HT-29 (cell line): ENCODE measurements at places on chromosomes 1 and 21. TPM values are rescaled to one million over a fixed set of nuclear protein-coding genes. Genes with fewer than 3 reads are reported as not detected.

- DNase-seq = no peak
These were observed 36.9 kb upstream of the JAK1 start for GRCh38 chr1:65003316-65003664.

DNA sequence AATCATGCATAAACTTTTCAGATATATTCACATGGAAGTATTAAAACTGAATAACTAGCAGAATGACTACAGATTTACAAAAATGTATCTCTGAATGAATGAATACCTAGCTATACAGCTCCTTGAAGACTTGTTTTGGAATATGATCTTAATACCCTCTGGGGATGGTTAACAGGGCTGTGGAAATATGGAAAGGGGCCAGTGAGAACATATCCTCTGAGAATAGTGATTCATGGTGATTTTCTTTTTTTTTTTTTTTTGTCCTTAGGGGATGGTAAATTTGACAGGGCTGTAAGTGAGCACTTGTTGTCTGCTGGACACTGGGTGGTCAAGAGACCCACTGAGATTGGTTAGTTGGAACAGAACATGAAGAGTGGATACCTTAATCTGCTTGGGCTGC lies 80.7 kb upstream of the HP1BP3 start:
- DNase-seq = no peak

GRCh38 chr1:72623299-72623708 lies 341.0 kb upstream of the NEGR1 start:
- DNase-seq = peak; percentile 55

DNA sequence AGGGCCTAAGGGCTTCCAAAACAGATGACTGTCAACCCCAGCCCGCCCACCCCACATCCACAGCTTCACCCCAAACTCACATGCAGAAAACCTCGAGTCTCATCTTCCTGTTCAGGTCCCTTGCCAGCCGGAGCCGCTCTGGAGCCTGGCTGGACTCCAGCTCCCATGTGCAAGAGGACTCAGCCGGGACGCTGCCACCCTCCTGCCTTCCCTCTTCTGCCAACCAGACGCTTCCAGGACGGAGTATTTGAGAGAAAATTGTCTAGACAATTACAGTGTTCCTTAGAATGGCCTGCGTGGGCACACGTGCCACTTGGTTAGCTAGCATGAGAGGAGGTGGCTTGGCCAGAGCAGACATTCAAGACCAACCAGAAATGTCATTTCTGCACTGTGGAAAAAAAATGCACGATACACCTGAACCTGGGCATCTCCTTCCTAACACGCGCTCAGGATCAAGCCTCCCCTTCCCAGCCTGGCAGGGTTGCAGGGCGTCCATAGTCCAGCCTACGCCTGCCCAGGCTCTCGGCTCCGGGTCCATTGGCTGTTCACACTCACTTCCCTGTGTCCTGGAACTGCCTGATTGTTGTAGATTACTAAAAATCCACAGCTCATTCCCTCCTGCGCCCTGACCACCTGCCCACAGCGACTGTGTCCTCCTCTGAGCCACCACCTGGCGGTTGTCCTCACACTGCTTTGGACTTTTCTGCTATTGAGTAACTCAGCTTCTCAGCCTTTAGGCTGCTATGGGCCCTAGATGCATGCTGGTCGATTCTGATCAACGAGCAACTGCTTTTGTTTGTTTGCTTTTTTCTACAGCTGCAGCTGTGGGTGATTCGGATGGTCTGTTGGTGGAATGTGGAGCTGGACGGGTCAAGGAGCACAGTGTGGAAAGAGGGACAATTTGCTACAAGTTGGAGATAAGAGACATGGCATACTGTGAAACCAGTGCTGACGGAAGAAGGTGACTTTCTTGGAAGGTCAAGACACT lies at the start of gene CLDN14:
TSS of gene CLDN14 (minus strand) at position 708 of the 988 bp plus-strand sequence. CDS start 18,427 bp downstream, outside the sequence.
- no peak for DNase-seq

DNA sequence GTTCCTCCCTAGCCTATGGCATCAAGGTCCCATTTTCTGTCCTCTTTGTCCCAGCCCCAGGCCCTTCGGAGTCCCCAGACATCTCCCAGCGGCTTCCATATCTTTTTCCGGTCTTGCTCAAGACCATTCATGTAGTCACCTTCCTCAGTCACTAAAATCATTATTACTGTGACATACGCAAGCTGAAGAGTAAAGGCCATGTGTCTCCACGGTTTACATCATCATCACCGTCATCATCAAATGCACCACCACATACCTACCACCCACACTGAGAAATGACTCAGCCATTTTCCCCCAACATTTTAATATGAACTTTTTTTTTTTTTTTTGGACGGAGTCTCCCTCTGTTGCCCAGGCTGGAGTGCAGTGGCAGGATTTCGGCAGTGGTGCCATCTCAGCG lies 43.4 kb downstream of the FHAD1 start:
- no peak for DNase-seq

- DNase-seq = peak; percentile 84
These were observed 78.8 kb downstream of the TRABD2B start for GRCh38 chr1:47918257-47918867.

Gene MIA3
- 19.0 and 38.3 TPM in 2 replicates for total RNA-seq

DNA sequence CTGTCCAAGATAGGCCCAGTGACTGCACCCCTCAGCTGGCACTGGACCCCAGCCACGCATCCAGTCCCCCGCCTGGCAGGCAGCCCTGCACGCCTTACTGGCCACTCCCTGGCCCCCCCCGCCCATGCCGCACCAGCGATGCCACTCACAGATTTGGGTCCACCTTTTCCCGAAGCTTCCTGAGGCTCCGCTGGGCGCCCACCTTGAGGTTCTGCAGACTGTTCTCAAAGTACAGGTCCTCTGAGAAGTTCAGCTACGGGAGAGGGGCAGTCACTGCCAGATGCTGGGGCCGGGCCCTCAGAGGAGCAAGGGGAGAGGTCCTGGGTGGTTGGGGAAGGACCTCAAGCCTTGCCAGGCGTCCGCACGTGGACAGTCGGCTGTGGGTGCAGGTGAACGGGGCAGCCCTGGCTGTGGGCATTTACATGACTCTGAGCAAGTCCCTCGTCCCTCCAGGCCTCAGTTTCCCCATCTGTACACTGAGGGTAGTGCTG lies 8.1 kb downstream of the PRXL2B start:
- DNase-seq = no peak

- DNase-seq = no peak
These were observed 456.5 kb downstream of the OMA1 start for GRCh38 chr1:58089898-58090534.

Gene ELAVL4
- total RNA-seq = not detected in 2 replicates

GRCh38 chr1:88141499-88142074 lies 542.5 kb upstream of the PKN2 start:
- peak; percentile 13 for DNase-seq

Gene CNR2
- total RNA-seq = not detected in 2 replicates

DNA sequence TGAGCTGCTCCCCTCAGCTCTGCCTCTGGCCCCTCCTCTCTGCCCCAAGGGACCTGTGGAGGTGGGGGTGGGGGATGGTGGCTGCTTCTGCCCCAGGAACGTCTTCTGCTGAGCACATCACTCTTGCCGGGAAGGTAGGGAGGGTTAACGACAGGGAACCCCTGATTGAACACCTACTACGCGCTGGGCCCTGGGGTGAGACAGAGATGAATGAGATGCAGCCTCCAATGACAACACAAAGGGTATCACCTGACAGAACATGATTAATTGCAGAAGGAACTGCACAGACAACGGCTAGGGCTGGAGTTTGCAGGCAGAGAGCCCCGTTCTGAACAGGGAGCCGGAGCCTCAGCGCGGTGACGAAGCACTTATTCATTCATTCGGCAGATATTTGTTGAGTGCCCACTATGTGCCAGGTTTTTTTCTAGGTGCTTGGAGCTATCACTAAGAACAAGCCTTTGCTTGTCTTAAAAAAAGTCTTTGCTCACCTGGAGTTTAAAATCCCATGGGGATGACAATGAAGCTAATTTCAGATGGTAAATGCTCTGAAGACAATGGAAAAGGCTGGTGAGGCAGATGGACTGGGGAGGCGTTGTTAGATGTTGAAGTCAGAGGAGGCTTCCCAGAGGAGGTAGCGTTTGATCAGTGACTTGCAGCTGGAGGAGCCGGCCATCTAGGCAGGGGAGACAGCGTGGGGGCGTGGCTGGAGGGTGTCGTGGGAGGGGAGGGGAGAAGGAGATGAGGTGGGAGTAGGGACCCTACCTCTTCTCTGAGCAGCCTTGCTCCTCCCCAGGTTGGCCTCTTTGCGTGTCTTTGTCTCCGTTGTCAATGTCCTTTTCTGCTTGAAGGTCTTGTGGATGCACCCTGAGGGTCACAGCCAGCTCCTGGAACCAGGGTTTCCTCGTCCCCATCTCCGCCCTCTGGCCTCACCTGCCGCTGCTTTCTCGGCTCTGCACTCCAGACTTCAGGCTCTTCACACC lies 103.1 kb upstream of the CSF3R start:
- DNase-seq = no peak

Gene NGF
- total RNA-seq = not detected in 2 replicates

DNA sequence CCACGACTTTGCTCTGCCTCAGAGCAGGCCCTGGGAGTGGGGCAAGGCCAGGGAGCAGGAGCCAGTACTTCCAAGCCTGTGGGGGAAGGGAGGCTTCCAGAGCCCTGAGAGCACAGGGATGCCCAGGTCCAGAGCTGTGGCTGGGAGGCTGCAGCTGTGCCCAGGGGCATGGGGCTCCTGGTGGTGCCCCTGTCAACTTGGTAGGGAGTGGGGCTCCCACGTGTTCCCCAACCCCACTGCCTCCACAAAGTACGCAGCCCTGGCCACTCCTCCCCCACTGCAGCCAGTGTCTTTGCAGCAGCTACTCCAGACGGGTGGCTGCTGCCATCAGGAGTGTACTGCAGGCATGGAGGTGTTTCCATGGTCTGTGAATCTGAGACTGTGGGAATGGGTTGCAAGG lies 294.1 kb upstream of the SNX7 start:
- no peak for DNase-seq

DNA sequence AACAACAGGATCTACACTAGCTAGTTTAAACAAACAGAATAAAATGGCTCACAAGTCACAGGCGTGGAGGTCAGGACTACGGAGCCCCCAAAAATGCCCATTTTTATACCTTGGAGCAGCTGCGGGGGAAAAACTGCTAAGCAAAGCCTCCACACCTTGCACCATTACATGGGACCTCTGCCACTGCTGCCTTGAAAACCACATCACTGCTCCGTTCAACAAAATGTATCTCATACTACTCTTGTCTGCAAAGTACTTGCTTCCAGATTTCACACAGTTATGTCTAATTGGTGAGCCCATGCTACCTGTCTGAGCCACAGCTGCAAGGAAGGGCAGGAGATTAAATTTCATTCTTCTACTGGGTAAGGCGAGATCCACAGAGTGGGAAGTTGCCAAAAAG lies 24.4 kb downstream of the MRPL39 start:
- DNase-seq = no peak

DNA sequence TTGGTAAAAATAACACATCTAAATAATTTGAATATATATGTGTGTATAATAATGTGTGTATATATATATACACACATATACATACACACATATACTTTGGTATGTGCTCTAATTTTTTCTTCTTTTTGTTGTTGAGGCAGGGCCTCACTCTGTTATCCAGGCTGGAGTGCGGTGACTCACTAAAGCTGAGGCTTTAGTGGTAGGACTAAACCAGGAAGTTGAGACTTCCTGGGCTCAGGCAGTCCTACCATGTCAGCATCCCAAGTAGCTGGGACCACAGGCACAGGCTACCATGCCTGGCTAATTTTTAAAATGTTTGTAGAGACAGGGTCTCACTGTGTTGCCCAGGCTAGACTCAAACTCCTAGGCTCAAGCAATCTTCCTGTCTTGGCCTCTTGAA lies 46.7 kb upstream of the CXADR start:
- no peak for DNase-seq

DNA sequence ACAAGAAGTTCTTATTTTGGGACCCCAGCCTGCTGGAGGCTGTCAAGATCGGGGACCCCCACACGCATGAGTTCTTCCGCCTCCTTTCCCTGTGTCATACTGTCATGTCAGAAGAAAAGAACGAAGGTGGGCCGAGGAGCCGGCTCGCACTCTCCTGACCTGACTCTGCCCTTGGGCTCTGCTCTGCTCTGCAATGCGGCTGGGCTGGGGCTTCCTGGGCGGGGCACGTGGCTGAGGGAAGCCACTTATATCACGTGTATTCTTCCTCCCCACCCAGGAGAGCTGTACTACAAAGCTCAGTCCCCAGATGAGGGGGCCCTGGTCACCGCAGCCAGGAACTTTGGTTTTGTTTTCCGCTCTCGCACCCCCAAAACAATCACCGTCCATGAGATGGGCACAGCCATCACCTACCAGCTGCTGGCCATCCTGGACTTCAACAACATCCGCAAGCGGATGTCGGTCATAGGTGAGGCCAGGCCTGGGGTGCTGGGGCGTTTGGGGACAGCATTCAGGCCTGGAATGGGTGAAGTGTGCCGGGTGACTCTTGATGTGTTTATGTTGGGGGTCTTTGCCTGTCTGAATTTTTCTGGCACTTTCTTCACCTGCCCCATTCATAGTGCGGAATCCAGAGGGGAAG lies 17.6 kb downstream of the ATP8B2 start:
- DNase-seq = no peak

Gene SPATA46
- total RNA-seq = not detected in 2 replicates

DNA sequence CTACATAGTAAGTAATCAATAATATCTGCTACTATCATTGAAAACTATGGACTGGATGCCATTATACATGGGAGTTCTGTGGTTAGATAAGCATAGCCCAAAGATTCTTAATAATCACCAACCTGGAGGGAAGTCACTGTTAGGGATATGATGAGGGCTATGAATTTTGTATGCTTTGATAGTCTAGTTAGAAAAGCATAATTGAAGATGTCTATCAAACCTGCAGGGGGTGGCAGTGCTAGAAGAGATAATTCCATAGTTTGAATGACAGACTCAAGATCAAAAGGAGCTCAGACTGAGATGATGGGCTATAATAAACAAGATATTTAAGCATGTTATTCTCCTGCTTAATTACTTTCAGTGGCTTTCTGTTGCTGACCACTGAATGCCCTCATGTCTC lies 15.4 kb upstream of the COA6 start:
- no peak for DNase-seq

- no peak for DNase-seq
These were observed 148.2 kb upstream of the COL11A1 start for GRCh38 chr1:103256490-103256889.

Gene TSPAN1
- total RNA-seq = 162 and 165 TPM in 2 replicates

GRCh38 chr1:192608671-192609070 lies 27.3 kb upstream of the RGS13 start:
- no peak for DNase-seq

DNA sequence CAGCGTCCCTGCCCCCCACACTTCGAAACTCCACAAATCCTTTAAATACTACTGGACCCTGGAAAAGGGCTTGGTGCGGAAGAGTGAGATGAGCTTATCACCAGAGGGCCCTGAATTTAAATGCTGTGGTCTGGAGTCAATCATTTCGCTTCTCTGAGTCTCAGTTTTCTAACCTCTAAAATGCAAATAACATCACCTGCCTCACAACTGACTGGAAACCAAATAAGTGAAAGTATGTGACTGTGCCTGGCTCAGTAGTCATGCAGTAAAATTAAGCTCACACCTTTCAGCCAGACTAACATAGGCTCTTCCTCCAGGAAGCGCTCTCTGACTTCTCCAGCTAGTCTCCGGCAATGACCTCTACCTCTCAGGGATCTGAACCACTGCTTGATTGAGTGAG lies 4.2 kb downstream of the GJA4 start:
- no peak for DNase-seq

GRCh38 chr1:225454733-225455132 lies 26.9 kb upstream of the LBR start:
- DNase-seq = peak; percentile 78
